K562 (cell line): ENCODE measurements at places on chromosomes 2 and 18.

- DNase-seq, result no peak
Observed at GRCh38 chr2:1648241-1649102, 95.8 kb downstream of the PXDN start.

DNA sequence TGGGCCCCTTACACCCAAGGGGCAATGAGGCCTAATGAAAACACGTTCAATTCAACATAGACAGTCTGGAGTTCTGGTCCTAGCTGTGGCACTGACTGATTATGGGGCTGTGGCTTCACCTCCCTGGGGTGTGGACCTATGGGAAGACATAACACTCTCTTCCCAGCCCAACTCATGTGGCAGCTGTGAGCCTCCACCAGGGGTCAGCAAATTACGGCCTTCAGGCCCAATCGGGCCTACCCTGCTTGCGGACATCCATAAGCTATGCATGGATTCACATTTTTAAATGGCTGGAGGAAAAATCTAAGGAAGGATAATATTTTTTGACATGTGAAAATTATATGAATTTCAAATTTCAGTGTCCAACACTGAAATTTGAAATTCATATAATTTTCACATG is 101.3 kb downstream of the LOXHD1 start:
- DNase-seq, result peak; percentile 53

DNA sequence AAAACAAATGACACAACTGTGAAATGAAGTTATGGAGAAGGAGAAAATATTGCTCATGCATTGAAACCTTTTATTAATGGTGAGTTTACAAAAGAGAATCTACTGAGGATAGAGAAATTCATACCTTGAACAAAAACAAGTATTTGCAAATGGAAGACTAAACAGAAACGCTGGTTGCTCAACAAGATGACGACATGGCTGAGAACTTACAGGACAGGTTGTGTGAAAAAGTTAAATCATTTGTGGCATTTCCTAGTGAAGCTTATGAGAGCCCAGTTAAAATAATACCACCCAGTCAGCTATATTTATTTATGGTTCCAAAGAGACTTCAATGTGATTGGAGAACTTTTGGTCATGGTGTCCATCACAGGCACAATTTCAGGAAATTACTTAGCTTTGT is 148.6 kb upstream of the PKDCC start:
- DNase-seq, result no peak

DNA sequence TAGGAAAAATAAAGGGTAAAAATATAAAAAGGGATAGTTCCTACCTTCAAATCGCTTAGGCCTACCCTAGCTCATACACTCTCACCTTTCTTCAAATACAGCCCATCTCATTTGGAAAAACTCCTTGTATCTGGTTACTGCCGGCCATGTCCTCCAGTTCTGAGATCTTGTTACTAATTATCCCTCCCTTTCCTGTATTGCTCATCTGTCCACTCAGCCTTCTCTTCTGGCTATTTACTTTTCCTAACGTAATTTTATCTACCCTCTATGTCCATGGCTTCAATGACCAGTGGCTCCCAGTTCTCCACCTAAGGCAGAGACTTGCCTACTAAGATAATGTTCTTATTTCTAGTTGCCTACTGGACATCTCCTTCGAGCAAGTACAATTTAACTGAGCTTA is 342.9 kb upstream of the ACVR2A start:
- DNase-seq, result no peak

DNA sequence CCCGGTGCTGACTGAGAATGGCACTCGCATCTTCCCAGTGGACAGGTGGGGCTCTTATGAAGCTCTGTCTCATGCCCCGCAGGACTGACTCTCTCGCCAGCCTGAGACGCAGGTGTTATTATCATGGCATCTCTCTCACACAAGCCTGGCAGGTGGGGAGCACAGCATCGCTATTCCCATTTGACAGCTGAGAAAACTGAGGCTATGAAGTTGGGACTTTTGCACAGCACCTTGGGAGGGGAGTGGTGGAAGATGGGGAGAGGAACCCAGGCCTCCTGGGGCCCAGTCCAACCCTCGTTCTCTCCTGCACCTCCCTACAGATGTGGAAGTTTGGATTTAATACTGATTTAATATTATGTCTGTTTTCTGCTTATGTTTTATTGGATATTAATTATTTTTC is 9.0 kb upstream of the NTSR2 start:
- DNase-seq, result no peak

DNA sequence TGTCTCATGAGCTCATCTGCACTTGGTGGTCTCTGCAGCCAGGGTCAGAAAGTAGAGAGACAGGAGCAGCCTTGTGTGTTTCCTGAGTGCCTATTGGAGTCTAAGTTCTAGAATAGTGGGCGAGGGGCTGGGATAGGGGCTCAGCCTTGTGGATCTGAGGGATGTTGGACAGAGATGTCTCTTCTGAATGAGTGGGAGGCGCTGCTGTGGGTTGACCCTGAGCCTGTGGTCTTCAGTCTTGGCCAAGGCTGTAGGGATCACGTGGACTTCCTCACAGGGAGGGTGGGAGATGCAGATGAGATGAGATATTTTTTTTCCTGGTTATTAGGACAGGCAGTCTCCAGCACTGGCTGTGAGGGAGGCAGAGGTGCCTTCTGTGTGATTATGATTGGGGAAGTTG is 61.8 kb downstream of the RNF144A start:
- no peak for DNase-seq

GRCh38 chr2:215705771-215706361 is 270.0 kb upstream of the FN1 start:
- DNase-seq, result no peak

DNA sequence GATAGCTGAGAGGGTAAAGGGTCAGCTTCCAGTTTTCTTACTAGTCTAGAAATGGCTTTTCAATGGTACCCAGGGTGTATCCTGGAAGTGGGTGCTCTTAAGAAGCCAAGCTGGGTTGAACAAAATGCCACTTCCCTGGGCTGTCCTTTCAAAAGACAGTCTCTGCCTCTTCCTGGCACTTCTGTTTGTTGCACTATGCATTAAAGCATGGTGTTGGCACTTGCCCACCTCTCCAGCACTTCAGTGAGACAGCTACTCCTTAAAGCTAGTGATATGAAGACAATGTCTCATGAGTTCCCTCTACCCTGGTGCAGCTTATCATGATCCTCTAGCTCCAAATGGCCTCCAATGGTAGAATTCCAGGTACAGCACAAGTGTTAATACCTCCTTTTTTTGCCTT is 74.3 kb upstream of the IGFBP5 start:
- no peak for DNase-seq

DNA sequence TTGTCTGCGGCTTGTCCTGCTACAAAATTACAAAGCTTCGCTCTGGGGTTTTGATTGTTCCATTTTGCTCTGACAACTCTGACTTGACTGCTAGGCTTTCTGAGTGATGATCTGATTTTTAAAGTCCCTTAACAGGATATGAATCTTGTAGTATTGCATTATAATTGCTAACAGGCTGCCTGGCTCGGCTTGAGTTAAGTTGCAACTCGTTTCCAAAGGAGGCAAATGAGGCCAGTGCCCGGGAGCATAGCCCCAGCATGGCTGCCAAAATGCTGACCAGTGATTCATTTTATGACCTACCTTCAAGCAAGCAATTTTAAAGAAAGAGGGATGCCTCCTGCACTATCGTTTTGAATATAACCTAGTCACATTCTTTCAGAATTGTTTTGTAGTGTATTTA is 135.4 kb downstream of the COL6A3 start:
- no peak for DNase-seq

DNA sequence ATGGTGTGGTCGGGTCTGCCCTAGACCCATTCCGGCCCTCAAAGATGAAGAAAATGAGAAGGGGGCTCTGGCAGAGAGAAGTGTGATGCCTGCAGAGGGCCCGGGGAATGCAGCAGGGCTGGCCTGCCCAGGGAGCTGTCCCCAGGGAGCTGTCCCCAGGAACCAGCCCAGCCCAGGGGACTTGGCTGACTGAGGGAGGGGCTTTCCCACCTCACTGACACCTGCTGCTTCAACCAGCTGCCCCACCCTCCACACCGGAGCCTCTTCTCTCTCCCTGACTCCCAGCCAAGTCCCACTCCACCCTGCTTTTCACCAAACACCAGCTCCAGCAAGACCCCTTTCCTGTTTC is 111.2 kb downstream of the STPG4 start:
- DNase-seq, result no peak

DNA sequence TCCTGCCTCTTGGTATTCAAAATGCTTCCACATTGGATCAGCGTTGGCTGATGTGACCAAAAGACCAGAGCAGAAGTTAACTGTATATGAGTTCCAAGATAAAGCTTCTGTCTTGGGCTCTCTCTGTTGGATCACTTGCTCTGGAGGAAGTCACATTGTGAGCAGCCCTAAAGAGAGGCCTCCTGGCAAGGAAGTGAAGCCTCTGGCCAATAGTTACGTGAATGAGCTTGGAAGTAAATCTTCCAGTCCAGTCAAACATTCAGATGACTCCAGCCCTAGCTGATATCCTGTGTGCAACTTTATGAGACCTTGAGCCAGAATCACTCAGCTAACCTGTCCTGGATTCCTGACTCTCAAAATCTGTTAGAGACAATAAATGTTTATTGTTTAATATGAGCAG is 67.7 kb upstream of the CDKL4 start:
- DNase-seq, result no peak

- DNase-seq, result no peak
Observed at GRCh38 chr18:8548186-8548585, 61.1 kb upstream of the RAB12 start.
